ENCODE measurements at places on chromosomes 6 and 20.

DNA sequence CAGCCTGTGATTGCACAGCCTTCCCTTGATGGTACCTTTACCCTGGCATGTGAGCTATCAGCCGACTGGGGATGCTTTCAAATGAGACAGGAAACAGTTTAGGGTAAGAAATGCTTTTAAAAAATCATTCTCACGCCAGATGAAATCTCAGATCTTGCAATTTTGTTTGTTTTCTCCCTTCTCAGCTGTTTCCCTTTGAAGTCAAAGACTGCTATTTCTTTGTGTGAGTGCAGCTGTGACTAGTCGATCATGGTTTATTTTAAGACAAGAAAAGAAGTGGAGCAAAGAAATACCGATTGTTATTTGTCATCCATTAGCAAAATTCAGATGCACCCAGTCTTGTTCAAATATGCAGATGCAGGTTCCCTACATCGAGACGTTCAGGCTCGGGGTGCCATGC, 489.7 kb downstream of the QKI start:
- DNase-seq, result no peak

- DNase-seq, result no peak
Measured at GRCh38 chr6:19380293-19380692, 456.9 kb upstream of the ID4 start.

GRCh38 chr6:6925391-6926164, 182.2 kb upstream of the RREB1 start:
- DNase-seq, result no peak

- no peak for DNase-seq
Measured at GRCh38 chr6:54185885-54186284, 74.6 kb downstream of the MLIP start.
